ENCODE measurements at places on chromosomes 7 and 10.

GRCh38 chr10:132265890-132266496, 41.8 kb downstream of the STK32C start:
- no peak for DNase-seq

DNA sequence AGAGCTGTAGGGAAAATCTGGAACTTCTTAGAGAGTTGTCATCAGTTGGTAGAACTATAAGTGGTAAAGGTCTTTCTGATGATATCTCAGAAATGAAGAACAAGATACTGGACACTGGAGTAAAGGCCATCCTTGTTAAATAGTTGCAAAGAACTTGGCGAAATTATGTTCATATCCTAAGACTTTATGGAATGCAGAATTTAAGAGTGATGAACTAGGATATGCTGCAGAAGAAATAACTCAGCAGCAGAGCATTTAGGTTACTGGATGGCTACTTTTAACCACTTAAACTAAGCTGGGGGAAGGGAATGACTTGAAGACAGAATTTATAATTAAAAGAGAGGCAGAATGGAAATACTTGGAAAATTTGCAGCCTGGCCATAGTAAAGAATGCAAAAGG, 23.7 kb downstream of the PTEN start:
- DNase-seq = no peak

DNA sequence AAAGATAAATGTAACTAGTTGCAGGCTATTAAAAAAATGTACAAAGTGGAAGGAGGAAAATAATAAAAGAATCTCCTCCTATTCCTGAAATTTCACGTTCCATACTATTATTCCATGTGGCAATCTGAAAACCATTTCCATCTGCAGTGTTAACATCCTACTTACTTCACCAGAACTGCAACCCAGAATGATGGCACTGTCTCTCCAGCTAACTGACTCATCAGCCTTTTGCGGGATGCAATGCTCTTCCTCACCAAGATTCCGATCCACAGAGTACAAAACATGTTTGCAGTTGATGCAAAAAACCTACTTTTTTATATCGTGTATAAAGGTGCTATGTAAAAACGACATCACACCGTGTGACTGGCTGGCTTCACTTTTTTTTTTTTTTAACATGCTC, 50.8 kb downstream of the ESYT2 start:
- DNase-seq = no peak

DNA sequence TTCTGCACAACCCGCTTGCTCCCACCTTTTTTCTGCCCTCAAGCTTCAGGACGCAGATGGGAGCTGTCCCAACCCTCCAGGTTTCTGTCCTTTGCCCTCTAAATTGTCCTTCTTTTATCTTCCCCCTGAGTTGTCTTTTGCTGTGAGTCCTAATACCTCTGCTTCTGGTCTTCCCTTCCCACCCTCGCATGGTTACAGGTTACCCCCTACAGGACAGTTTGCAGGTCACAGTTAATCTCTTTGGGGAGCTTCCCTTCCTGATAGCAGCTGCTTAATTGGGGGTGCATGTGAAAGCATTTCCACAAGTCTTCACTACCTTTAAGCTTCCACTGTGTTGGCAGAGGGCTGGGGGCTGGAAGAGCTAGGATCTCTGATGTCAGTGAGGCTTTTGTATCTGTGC, 121.5 kb upstream of the CXCL12 start:
- no peak for DNase-seq

- no peak for DNase-seq
These were observed 16.9 kb downstream of the MYO1G start for GRCh38 chr7:44961844-44962482.

DNA sequence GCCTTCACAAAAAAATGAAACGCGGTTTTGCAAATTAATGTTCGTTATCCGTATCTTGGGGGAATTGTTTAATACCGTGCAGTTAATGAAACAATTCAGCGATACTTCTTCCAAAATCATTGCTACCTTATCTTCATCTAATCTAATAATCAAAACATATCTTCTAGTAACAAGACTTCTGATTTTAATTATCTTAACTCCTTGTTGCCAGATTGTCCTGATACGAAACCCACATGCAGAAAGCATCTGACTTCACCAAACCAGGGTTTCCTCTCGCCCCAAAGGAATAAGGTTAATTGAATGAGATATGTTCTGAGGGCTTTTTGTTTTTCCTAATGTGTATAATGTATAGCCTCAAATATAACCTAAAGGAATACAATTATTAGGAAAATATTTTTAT, 105.2 kb upstream of the SH2B2 start:
- no peak for DNase-seq

DNA sequence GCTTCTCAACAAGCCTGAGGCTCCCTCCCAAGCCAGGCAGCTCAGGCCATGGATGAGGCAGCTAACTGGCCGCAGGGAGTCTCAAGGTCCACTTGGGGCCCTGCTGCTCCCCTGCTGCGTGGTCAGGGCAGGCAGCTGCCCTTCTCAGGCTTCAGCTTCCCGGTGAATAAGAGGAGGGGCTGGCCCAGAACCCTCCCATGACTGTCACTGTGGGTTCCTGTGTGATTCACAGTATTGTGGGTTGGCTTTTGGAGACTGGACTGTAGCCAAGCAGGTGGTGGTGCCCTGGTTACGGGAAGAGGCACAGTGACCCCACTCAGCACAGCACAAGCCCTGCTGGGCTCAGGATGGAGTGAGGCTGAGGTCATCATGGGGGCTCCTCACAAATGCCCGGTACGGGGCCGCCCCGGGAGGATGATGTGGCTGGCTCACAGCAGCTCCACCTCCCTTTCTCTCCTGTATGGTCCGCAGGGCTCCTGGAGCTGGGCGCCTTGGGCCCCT, 189.8 kb downstream of the HECW1 start:
- no peak for DNase-seq

- DNase-seq = no peak
These were observed 43.2 kb upstream of the NRP1 start for GRCh38 chr10:33377658-33378025.

DNA sequence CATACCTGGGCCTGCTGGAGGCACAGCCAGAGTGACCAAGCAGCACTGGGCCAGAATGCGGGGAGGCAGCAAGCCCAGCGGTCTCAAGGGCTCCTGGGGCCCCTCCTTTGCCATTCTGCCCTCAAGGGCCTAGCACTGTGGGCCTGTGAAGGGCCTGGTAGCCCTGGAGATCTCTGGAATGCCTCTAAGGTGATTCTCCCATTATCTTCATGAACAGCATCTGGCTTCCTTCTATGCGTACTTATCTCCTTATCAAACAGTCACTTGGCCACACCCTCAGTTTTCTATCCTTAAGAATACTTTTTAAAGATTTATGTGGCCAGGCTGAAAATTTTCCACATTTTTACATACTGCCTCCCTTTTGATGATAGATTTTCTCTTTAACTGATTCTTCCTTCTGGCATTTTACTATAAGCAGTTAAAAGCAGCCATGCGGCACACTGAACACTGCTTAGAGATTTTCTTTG, 67.5 kb upstream of the CCNY start:
- no peak for DNase-seq

- no peak for DNase-seq
These were observed 137.3 kb upstream of the NANOS1 start for GRCh38 chr10:118892255-118892654.

DNA sequence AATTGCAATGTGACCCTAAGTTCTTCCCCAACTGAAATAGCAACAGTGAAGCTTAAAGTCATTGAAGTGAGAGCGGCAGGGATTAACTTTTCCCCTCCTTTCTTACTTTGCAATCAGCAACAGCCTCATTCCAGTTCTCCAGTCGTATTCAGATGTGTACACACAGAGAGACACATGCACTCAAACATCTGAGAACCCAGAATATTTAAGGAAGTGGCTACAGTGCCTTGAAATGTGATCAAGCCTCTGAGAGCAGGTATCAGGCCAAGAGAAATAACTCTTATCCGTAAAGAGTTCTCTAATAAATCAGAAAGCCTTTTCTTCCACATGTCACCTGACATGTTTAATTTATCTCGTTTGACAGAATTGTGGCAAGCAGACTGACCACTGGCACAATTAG, 388.9 kb upstream of the NPVF start:
- DNase-seq = no peak

GRCh38 chr7:67620216-67620933, 623.7 kb downstream of the TYW1 start:
- DNase-seq = no peak

- no peak for DNase-seq
These were observed 287.1 kb upstream of the NEBL start for GRCh38 chr10:21184216-21184615.

DNA sequence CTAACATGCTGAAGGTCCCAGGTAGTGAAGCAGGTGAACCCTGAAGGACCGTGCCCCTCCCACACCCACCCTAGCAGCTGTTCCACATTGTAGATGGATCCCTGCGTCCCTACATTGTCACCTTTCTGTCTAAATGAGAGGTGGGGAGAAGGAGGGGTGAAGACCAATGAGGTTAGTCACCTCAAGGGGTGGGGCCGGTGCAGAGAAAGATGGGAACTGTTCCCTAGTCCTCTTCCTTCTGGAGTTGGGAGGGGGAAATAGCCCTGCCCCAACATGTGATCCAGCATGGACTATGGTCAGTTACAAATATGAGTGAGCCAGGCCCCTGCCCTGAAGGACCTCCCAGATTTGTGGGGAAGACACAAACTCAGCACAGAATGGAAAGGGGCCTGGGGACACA, 124.5 kb downstream of the LHPP start:
- no peak for DNase-seq

DNA sequence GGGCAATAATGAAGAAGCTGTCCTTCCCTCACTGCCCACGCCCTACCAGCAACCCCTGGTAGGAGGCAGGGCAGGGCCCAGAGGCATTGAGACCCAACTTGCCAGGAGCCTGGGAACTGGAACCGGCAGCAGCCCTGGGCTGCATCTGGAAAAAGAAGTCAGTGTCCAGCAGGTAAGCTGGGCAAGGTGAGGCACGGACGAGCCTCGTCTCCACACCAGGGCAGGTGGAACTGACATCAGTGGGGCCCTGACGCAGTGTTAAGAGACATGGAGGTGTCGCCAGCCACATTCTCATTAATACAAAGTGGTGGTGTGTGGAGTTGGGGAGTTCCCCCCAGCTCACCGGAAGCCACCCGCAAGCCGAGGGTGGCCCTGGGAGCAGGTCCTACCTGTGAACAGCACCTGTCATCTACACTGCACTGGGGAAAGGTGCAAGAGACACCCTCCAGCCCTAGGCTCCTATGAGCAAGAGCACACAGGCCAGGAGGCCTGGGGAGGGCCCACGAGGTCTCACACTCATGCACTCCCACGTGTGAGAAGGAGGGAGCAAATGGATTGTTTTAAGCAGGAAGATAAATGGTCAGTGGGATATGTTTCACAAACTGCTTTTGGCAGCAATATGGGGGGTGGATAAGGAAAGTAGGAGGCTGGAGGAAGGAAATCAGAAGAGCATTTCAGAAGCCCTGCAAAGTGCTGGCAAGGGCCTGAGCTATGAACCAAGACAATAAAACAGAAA, 53.6 kb downstream of the COBL start:
- DNase-seq = no peak

GRCh38 chr7:90736968-90737939, 141.1 kb downstream of the CDK14 start:
- DNase-seq = no peak

DNA sequence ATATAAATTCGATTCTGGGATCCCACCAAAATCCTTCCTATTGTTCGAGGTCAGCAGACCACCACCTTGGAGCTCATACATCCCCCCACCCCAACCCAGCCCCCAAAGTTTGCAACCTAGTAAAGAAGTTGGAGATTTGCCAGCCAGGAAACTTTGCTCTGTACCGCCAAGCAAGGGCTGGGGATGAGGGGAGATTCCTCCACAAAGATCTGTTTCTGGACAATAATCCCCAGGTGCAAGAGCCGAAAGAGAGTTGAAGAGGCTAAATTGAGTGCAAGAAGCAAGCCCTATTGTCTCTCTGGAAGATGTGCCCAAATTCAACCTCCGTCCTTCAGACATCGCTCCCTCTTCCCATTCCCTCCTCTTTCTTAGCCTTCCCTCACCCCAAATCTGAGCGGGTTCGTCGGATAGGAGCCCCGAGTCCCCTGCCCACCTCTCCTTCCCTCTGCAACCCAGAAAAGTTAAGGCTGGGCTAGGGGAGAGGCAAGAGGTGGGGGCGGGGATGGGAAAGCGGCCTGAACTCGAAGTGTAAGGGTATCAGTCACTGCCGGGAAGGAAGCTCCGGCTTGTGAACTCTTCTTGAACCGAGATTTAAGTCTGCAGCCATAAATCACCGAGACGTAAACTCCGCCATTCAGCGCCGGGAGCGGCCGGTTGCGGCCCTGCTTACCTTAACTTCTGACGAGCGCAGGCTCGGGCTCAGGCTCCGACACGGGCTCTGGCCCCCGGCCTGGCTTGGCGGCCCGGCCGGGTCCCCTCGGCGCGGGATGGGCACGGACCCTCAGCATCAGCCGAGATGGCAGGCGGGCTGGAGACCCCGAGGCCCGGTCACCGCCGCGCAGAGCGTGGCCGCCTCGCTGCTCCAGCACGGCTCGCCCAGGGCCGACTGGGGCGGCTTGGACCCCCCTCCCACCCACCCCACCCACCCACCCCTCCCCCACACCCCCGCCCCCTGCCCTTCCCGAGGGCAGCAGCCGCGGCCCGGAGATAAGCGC, 10.8 kb upstream of the HOXA2 start:
- no peak for DNase-seq

GRCh38 chr7:20030417-20030816, 186.8 kb downstream of the MACC1 start:
- DNase-seq = no peak

GRCh38 chr10:98920807-98921206, 314.8 kb downstream of the HPSE2 start:
- DNase-seq = no peak

GRCh38 chr10:14456870-14457266, 126.1 kb upstream of the FRMD4A start:
- no peak for DNase-seq

DNA sequence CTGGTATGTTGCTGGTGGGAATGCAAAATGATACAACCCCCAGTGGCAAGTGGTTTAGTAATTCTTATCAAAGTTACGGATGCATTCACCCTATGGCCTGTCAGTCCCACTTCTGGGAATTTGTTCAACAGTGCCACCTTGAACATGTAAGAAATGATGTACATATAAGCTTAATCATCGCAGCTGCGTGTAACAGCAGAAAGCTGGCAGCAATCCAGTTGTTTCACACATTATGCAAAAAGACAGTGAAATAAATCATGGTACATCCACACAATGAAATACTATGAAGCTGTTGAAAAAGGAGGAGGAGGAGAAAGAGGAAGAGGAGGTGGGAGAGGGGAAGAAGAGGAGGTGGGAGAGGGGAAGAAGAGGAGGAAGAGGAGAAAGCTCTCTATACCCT, 76.2 kb upstream of the MYL10 start:
- no peak for DNase-seq

DNA sequence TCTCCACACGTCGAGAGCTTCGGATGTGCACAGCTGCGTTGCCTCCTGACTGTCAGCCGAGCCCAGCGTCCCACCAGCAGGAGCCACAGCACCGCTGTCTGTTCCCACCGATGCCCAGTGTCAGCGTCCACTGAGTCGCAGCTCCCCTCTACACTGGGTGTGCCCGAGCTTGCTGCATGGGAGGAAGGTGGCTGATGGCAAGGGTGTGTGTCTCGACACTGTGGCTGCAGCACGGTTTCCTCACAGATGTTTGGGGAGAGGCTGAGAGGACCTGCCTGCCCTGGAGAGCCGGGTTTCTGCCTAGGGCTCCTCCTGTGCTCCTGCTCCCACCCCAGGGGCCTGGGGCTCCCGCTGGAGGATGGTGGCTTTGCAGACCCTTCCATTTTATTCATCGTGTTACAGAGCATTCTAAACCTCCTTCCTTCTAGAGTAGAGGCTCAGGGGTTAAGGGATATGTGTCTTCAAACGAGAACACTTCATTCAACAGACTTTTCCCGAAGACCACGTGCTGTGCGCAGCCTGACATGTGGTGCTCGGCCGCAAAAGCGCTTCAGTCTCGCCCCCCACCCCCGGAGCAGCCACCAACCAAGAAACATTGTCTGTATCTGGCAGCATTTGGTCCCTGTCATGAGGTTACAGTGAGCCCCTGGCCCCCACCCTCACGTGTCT, 384.8 kb downstream of the DNAJB6 start:
- DNase-seq = no peak
